ENCODE measurements at places on chromosomes 4 and X. TPM values are rescaled to one million over a fixed set of nuclear protein-coding genes. Genes with fewer than 3 reads are reported as not detected.
A peak's percentile ranks its signal among the peaks of the same experiment; 100 is the strongest.

GAGE2A gene
- not detected for total RNA-seq

BEX5 gene
- 22.4 TPM for total RNA-seq

PRSS12 gene
- total RNA-seq = 7.5 TPM

PRRG1 gene
- 7.0 TPM for total RNA-seq

TKTL1 gene
- not detected for total RNA-seq

ZNF711 gene
- 18.5 TPM for total RNA-seq

PPEF1 gene
- total RNA-seq = 0.76 TPM

NAAA gene
- total RNA-seq = 38.1 TPM

PCDH10 gene
- 4.0 TPM for total RNA-seq

TMPRSS11A gene
- not detected for total RNA-seq

RENBP gene
- total RNA-seq = 10.3 TPM

CYLC1 gene
- not detected for total RNA-seq

BMPR1B gene
- total RNA-seq = 1.0 TPM

GYG2 gene
- 63.8 TPM for total RNA-seq

INTS6L gene
- 21.9 TPM for total RNA-seq

FAM9B gene
- total RNA-seq = not detected

- H3K4me3 ChIP-seq = no peak overlapping the region
- no peaks in the 10 kb centered on the region for H3K27me3 ChIP-seq
- no peak overlapping the region for H3K27ac ChIP-seq
- DNase-seq = peak; percentile 57
- 0 out of 2 replicates have a peak, but pooled peaks cover 5% of the 10 kb centered on the region for H3K36me3 ChIP-seq
- no peaks in the 10 kb centered on the region for H3K4me1 ChIP-seq
Measured at GRCh38 chr4:164748375-164748774, 5.6 kb upstream of the SMIM31 start.

DNA sequence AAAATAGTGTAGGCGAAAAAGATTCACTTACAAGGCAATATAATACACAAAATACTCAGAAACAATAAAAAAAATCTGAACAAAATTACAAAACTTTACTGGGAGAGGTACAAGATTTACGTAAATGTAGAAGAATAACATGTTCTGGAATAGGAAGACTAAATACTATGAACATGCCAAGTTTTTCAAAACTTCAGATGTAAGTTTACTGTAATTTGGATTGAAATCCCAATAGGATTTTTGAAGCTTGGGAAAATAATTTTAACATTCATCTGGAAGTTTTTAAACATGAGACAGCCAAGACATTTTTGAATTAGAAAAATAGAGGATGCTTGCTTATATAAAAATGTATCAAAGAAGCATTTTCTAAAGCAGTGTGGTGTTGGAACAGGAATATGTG, 30.5 kb upstream of the CT83 start:
- H3K27ac ChIP-seq = no peak overlapping the region
- no peak overlapping the region for H3K4me3 ChIP-seq
- H3K27me3 ChIP-seq = no peaks in the 10 kb centered on the region

GRCh38 chrX:28127662-28128061, 146.4 kb upstream of the DCAF8L1 start:
- H3K4me3 ChIP-seq = no peak overlapping the region
- no peak for DNase-seq
- peaks cover 82% of the 10 kb centered on the region for H3K27me3 ChIP-seq
- no peaks in the 10 kb centered on the region for H3K4me1 ChIP-seq
- H3K36me3 ChIP-seq = no peaks in the 10 kb centered on the region

DNA sequence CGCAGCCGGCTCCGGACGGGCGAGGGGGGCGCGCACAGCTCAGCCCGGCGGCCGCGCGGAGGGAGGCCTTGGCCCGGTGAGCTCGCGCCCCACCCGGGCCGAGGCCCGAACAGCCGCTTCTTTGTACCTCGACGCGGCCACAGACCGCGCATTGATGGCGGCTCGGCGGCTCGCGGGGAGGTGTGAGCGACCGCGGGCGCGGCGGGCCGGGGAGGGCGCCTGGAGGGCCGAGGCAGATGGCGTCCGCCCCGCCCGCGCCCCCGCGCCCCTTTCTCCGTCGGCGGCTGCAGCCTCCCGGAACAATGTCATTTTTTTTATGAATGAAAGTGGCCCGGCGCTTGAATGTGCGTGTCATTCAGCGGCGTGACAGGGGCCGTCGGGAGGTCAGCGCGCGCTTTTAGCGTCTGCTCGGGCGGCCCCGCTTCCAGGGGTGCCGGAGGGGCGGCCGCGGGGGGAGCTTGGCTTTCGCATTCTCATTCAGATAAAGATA, 1.8 kb downstream of the FGFR3 start:
- H3K27ac ChIP-seq = no peak overlapping the region
- H3K4me3 ChIP-seq = peak overlapping the region; percentile 67
- DNase-seq = no peak
- H3K27me3 ChIP-seq = peaks cover 49% of the 10 kb centered on the region
- 0 out of 2 replicates have a peak, but pooled peaks cover 4% of the 10 kb centered on the region for H3K4me1 ChIP-seq

DNA sequence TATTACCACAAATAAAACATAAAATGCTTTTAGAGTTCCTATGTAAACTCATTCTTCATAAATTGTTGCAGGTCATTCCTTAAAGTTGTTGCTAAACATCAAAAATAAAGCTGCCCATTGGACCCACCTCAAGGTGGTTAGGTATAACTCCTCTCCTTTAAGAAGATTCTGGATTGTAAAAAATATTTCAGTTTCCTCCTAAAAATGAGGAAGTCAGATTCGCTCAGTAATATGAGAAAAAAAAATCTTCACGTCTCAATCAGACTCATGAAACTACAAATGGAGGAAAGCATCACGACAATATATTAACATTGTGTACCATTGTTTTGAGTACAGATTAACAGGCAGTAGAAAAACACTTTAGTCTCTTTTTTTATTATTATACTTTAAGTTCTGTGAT, 105.9 kb downstream of the DDX60 start:
- H3K4me1 ChIP-seq = no peaks in the 10 kb centered on the region
- no peak overlapping the region for H3K4me3 ChIP-seq
- H3K27me3 ChIP-seq = no peaks in the 10 kb centered on the region
- no peak overlapping the region for H3K27ac ChIP-seq
- H3K36me3 ChIP-seq = no peaks in the 10 kb centered on the region

DNA sequence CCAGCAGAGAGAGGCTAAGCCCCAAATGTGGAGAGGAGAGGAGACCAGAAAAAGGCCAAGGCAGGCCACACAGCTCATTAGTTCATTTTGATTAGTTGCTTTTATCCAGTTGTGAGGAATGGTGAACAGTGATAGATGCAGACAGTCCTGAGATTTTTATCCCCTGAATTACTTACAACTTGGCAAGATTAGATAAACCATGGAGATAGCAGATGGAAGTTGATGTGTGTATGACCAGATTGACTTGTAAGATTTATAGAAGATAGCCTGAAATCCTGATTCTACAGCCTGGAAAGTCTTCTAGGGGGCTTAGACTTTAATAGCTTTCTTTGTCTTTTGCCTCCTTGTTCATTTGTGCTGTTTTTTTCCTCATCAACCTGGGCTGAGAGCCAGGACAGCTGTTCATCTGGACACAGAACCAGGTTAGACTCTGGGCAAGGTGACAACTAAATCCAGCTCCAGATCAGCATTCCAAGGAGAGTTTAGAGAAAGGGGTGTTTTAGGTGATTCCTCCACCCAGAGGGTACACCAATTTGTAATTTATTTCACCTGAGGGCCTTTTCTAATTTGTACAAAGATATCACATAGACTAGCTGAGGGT, 215.5 kb downstream of the SPATA18 start:
- H3K4me3 ChIP-seq = no peak overlapping the region
- no peak overlapping the region for H3K27ac ChIP-seq
- H3K27me3 ChIP-seq = no peaks in the 10 kb centered on the region

- no peaks in the 10 kb centered on the region for H3K36me3 ChIP-seq
- no peak overlapping the region for H3K27ac ChIP-seq
- no peaks in the 10 kb centered on the region for H3K4me1 ChIP-seq
- no peak for DNase-seq
Measured at GRCh38 chr4:47406408-47406807, 57.1 kb downstream of the COMMD8 start.

DNA sequence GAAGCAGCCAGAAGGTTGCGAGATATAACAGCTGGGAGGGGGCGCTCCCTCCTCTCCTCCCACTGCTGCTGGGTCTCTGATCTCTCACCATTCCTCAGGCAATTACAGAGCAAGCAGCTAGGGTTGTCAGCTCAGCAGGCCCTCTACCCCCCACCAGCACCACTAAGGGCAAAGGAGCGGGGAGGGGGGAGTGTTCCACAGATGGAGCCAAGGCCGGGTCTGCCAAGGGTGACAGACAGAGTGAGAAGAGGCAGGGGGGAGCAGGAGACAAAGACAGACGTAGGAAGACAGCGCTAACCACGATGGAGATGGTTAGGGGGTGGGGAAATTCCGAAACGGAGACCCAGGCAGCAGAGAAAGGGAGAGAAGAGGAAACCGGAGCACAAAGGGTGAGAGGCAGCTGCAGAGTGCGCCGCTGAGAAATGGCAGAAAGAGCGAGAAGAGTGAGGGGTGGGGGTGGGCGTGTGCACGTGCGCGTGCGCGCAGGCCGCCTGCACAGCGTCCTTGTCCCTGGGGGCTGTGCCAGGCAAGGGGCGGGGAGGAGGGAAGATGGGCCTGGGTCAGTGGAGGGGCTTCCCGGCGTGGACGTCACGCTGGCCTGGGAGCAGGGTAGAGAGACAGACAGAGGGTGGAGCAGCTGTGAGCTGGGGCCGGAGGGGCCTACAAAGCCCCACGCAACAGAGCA, 6.9 kb downstream of the L1CAM start:
- H3K27me3 ChIP-seq = no peaks in the 10 kb centered on the region
- peak; percentile 66 for DNase-seq

GRCh38 chr4:54539500-54540029, 118.2 kb upstream of the KIT start:
- no peaks in the 10 kb centered on the region for H3K36me3 ChIP-seq
- no peaks in the 10 kb centered on the region for H3K27me3 ChIP-seq
- no peak overlapping the region for H3K27ac ChIP-seq

DNA sequence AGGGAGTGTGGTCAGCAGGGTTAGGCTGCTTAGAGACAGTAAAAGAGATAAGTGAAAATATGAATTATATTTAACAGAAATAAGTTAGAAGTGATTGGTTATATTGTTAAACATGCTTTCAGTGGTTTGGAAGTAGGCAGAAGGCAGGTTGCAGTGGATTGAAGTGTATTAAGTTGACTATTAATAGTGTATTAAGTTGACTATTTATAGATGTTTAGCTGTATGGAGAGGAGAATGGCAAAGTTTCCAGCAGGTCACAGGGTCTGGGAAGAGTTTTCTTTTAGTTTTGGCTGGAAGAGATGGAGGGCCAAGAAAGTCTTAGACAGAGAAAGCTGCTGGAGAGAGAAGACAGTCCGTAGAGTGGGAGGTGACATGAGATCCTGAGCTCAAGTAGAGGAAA, 7.9 kb downstream of the SMIM20 start:
- no peaks in the 10 kb centered on the region for H3K27me3 ChIP-seq
- no peak for DNase-seq
- no peaks in the 10 kb centered on the region for H3K36me3 ChIP-seq
- no peaks in the 10 kb centered on the region for H3K4me1 ChIP-seq
- no peak overlapping the region for H3K27ac ChIP-seq
- H3K4me3 ChIP-seq = no peak overlapping the region

DNA sequence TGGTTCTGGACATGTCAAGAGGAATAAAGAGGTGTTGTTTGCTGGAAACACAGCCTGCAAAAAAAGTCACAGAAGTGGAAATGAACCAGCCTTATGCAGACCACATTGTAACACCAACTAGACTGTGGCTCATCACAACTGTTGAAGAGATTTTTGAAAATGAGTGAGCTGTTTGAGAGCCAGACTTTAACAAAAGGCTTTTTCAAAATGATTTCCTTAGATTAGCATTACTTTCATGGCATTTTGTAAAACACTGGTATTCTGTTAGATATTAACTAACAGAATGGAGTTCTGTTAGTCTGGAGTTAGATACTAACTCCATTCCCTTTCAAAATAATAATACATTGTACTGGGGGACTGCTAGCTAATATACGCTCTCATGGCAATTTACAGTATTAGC, 60.6 kb upstream of the GABRA2 start:
- no peaks in the 10 kb centered on the region for H3K4me1 ChIP-seq
- no peaks in the 10 kb centered on the region for H3K27me3 ChIP-seq
- DNase-seq = no peak
- H3K4me3 ChIP-seq = no peak overlapping the region

DNA sequence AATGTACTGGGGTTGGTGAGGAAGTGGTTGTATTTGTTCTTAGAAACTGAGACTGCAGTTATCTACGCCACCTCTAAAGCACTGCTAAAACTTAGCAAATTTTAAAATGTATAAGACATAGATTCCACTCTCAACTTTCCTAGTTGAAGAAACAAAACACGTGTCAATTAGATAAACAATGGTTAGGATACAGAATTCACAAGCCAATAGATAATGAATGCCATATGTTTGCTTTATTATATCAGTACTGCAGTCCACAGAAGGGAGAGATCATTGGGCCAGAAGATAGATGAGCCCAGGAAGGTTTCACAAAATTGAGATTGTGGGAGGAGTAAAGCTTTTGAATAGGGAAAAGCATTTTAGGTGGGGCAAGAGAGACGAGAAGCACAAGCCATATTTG, 14.3 kb downstream of the TMEM33 start:
- no peaks in the 10 kb centered on the region for H3K27me3 ChIP-seq
- no peak for DNase-seq
- peaks cover 41% of the 10 kb centered on the region for H3K36me3 ChIP-seq
- H3K27ac ChIP-seq = no peak overlapping the region
- H3K4me3 ChIP-seq = no peak overlapping the region

- H3K27ac ChIP-seq = no peak overlapping the region
- peaks cover 16% of the 10 kb centered on the region for H3K4me1 ChIP-seq
- H3K36me3 ChIP-seq = no peaks in the 10 kb centered on the region
- H3K4me3 ChIP-seq = no peak overlapping the region
- H3K27me3 ChIP-seq = no peaks in the 10 kb centered on the region
Measured at GRCh38 chr4:24747234-24747975, 48.0 kb upstream of the SOD3 start.

DNA sequence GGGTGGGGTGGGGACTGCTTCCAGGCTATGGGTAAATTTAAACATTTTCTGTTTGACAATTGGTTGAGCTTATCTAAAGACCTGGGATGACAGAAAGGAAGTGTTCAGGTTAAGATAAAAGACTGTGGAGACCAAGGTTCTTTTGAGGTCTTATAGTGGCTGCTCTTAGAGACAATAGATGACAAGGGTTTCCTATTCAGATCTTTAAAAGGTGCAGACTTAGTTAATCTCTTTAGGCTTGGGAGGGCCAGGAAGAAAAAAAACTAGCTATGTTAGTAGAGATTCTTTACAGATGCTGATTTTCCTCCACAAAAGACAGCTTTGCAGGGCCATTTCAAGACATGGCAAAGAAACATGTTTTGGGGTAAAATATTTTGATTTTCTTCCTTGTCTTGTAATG, 972.5 kb downstream of the CCSER1 start:
- H3K36me3 ChIP-seq = no peaks in the 10 kb centered on the region
- DNase-seq = peak; percentile 15
- no peak overlapping the region for H3K4me3 ChIP-seq

- no peak overlapping the region for H3K27ac ChIP-seq
- no peak overlapping the region for H3K4me3 ChIP-seq
- peaks cover 12% of the 10 kb centered on the region for H3K4me1 ChIP-seq
Measured at GRCh38 chr4:93764639-93765246, 63.8 kb upstream of the ATOH1 start.

- no peak for DNase-seq
- no peaks in the 10 kb centered on the region for H3K36me3 ChIP-seq
- no peaks in the 10 kb centered on the region for H3K4me1 ChIP-seq
- H3K27ac ChIP-seq = no peak overlapping the region
Measured at GRCh38 chrX:76919761-76920160, 492.3 kb downstream of the MAGEE1 start.

Data from GM23338 (cell line).